ENCODE measurements at places on chromosomes 5 and 9.

DNA sequence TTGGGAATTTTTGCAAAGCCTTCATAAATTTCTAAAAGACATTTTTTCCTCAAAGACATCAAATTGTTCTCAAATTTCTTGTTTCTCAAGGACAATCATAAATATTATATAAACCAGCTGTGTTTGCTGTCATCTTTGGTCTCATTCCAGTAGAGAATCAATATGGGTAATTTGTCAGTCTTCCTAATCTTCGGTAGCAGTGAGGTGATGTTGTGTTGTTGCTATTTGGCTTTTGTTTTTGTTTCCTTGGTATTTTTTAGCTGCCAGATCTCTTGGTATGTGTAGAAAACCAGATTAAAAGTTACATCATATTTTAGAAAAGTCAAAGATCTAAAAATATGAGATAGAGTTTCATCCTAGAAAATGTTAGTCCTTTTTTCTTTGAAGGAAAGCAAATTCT lies 87.5 kb downstream of the CAMK4 start:
- no peak for DNase-seq

GRCh38 chr9:80326105-80326504 lies 754.3 kb downstream of the TLE4 start:
- DNase-seq: no peak

DNA sequence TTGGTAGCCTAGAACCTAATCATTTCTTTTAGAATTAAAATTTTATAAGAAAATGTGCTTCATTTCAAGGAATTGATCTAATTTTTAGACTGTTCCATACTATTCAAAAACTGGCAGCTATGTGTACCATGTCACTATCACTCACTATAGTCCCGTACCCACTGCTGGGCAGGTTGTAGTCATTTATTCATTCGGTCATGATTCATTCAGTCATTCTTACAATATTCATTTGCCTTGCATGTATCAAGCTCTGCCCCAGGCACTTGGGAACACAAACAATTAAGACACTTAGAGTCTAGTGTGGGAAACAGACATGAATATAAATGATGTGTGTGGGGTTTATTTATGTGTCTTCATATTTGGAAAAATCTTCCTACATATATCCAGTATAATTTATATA lies 26.4 kb downstream of the TDRD7 start:
- no peak for DNase-seq

GRCh38 chr5:59999056-59999455 lies 105.5 kb upstream of the PDE4D start:
- DNase-seq: no peak

GRCh38 chr5:39639618-39640089 lies 214.9 kb upstream of the DAB2 start:
- DNase-seq: no peak

GRCh38 chr9:103789686-103790085 lies 304.4 kb upstream of the SMC2 start:
- no peak for DNase-seq

DNA sequence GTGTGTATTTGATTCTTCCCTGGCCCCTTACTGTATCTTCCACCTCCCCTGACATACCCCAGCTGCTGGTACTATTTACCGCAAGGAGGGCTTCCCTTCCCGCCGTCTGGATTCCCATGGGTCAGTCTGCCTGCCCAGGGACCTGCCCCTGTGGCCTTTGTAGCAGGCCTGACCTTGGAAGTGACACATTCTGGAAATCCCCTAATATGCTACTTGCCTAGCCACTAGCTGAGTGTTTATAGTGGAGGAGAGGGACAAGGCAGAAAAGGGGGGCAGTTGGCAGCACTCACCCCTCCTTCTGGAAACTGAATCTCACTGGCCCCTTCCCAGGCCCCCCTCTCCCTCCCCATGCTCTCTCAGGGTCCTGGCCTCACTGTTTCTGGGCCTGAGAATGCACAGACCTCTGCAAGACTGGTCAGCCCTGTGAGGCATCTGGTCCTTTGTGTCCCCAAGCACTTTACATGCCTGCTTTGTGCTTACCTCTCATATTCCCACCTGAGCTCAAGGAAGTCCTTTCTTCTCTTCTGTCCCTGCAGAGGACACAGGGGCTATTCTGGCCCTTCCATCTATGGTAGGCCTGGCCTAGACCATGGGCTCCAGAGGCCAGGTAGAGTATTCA lies 8.2 kb upstream of the CCL21 start:
- no peak for DNase-seq

DNA sequence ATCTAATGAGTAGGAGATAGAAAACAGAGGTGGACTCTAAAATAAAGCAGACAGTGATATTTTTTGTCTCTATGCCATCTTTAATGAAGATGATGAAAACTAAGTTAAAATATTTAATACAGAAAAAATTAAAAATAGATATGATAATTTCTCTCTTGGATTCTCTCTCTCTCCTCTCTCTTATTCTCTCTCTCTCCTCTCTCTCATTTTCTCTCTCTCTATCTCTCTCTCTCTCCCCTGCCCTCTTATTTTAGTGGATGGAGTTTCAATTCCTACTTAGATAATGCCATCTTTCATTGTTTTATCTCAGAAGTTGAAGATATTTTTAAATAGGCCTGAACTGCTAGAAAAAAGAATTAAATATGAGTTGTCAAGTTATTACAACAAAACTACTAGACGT lies 38.2 kb downstream of the ESM1 start:
- DNase-seq: no peak

- DNase-seq: no peak
Measured at GRCh38 chr9:129550199-129550839, 70.6 kb downstream of the C9orf50 start.

DNA sequence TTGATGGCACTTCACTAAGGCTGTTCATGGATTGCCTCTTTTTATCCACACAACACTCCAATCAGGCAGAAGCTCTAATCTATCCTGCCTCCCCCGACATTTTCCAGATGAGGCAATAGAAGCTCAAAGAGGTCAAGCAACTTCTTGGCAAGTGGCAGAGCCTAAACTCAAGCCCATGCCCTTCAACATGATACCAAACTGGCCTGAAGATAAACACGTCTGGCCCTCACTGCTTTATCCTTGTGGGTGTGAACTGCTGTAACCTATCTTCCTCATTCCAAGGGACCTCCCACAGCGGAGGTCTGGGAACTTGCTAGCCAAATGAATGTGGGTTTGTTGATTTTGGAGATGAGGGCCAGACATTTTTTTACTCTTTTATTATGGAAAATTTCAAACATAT lies 9.5 kb downstream of the SLC35A4 start:
- no peak for DNase-seq

- DNase-seq: no peak
Measured at GRCh38 chr9:138060365-138060764, 182.8 kb downstream of the CACNA1B start.

DNA sequence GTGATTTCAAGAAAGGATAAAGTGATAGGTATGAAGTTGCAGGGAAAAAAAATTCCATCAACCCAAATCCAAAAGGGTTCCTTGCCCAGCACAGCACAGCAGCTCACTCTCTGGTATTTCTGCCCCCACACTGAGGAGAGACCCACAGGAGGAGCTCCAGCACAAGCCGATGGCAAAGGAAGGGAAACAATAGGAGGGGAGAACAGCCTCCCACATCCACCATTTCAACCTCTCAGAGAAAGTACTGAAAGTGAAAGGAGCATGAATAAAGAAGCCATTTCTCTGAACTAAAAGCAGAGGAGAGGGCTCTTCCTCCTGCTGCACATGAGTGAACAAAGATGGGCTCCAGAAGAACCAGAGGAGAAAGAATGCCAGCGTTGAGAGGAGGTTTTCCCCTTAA lies 54.9 kb upstream of the ZSWIM6 start:
- no peak for DNase-seq

GRCh38 chr9:110995420-110996340 lies 42.6 kb downstream of the LPAR1 start:
- no peak for DNase-seq

DNA sequence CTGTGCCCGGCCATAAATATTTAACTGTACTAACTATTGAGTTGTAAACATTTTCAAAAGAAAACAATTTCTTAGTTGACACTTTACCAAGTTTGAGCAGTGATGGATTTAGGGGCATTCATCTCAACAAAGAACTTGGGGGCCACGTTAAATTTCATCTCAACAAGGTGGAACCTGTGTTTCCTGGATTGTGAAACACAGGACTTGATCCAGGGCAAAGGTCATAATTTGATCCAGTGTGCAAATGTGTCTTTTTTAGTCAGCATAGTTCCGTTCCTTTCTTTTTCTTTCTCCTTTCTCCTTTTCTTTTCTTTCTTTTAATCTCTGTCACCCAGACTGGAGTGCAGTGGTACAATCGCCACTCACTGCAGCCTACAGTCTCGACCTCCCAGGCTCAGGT lies 3.1 kb downstream of the GFRA3 start:
- no peak for DNase-seq

DNA sequence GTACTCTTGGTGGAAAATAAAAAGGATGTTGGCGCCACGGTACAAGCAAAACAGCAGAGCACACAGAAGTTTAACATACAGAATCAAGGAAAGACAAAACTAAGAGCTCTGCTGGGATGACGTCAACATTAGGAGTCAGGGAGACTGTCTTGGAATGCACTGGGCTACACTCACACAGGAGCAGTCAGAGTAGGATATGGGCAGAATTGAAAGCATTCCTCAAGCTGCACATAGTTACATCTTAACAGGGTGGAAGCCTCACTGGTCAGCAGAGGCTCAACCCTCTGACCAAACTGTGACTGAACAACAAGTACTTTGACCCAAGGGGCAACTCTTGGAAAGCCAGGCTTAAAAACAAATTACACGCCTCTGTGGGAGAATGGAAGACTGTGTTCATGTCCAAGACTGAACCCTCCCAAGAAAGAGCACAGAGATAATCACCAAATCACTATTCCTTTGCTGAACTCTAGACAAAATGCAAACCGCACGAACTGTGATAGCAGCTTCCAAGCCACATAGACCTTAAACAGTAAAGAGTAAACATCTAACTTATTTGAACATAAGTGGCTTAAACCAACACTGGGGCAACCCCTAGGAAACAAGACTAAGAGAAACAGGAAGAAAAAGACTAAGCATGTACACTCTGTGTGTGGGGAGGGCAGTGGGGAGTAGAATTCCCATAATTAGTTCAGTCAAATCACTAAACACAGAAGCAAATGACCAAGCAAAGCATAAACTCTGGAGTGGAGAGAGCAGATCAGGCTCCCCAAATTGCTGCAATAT lies 772.7 kb downstream of the PRELID2 start:
- DNase-seq: no peak

DNA sequence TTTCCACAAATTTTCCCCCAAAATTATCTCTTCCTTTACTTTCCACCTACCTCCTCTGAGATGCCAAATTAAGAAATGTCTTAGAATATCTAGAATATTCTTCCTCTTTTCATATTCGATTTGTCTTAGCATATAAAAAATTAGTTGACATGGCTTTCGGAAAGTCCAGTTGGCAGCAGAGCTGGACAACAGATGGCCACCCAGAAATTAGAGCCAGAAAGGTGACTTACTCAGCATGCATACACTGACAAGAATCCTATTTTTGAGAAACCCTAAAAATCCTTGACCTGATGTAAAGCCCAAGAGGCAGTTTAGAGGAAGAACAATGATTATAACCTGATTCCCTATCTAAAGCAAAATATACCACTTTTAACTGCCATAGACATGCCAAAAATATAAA lies 22.0 kb downstream of the TMEM167A start:
- no peak for DNase-seq

- no peak for DNase-seq
Measured at GRCh38 chr9:97479496-97480159, 21.8 kb upstream of the TMOD1 start.

DNA sequence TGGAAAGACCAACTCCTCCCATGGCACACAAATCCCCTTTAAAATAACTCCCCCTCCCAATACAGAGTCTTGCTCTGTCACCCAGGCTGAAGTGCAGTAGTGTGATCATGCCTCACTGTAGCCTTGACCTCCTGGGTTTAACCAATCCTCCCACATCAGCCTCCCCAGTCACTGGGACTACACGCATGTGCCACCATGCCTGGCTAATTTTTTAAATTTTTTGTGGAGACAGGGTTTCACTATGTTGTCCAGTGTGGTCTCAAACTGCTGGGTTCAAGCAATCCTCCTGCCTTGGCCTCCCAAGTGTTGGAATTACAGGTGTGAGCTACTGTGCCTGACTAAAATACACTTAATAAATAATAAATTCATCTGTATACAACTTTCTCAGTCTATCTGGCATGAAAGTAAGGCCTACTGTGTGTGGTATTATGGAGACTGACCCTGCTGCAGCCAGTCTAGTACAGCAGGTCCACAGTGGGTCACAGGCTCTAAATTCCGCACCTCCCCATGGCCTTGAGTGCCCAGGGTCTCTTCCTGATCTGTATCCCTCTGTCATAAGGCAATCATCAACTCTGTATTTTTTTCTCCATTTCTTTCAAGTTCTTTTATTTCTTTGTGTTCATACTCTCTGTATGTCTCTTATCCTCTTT lies 169.4 kb downstream of the MAPKAP1 start:
- no peak for DNase-seq

DNA sequence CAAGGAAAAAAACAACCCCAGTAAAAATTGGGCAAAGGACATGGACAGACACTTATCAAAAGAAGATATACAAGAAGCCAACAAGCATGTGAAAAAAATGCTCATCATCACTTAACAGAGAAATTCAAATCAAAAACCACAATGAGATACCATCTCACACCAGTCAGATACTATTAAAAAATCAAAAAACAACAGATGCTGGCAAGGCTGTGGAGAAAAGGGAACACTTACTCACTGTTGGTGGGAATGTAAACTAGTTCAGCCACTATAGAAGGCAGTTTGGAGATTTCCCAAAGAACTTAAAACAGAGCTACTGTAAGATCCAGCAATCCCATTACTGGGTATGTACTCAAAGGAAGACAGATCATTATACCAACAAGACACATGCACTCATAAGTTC lies 157.4 kb downstream of the EDIL3 start:
- no peak for DNase-seq

GRCh38 chr5:178462816-178463215 lies 127.4 kb downstream of the COL23A1 start:
- no peak for DNase-seq

DNA sequence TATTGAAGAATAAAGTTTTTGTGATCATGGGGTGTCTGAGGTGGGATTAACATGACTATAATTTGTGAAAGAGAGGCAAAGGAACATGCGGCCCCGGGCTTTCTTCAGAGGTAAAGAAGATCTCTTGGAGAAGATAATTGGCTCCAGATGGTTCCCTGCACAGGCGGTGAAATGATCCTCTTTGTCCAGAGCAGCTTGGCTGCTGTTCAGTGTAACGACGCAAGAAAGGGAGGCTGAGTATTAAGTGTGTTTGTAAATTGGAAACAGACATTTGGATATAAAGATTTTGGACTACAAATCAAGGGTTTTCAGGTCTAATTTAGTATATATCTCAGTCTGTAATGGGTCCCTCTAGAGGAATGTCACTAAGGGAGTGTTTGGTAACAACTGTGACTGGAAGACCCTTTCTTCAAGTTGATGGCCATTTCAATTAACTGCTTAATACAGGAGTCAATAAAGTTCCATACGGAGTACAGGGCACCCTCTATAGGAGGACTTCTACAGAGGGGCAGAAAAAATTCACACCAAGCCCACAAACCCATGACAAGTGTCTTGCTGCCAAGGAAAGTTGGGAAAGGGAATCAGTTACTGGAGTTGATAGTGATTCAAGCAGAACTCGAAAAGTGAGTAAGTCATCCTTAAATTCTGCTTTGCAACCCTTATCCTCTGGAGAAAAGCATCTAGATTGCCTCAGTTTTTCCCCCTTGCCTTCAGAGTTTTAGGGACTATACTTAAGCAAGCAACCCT lies 4.1 kb downstream of the EQTN start:
- DNase-seq: no peak

- no peak for DNase-seq
Measured at GRCh38 chr5:143174714-143175398, 228.6 kb downstream of the NR3C1 start.

All from stimulated activated CD8-positive, alpha-beta memory T cell treated with anti-CD3 and anti-CD28 coated beads, Interleukin-2, amount 100 ng/mL, for 1 hour (primary cell).